ENCODE measurements at places on chromosomes 5 and 9.
A peak's percentile ranks its signal among the peaks of the same experiment; 100 is the strongest.

GRCh38 chr5:158967541-158967940, 132.2 kb downstream of the EBF1 start:
- DNase-seq, result no peak

GRCh38 chr9:136104488-136104800, 9.4 kb upstream of the NACC2 start:
- DNase-seq, result no peak

DNA sequence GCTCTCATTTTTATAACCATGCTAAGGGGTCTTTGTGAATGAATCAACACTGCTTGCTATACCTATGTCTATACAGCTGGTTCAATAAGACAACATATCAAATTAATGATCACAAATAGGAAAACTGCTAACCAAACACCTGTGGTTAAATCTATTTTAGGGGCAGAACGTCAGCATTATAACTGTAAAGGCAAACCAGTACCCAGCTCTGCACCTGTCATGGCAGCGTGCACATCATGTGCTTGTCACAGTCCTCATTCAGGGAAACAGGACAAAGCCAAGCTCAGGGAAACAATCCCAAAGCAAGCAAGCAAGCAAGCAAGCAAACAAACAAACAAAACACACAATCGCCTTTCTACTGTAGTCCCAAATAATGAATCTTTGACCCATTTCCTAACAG, 277.7 kb upstream of the DAP start:
- no peak for DNase-seq

- DNase-seq, result no peak
Measured at GRCh38 chr5:76165029-76165428, 81.8 kb downstream of the SV2C start.

DNA sequence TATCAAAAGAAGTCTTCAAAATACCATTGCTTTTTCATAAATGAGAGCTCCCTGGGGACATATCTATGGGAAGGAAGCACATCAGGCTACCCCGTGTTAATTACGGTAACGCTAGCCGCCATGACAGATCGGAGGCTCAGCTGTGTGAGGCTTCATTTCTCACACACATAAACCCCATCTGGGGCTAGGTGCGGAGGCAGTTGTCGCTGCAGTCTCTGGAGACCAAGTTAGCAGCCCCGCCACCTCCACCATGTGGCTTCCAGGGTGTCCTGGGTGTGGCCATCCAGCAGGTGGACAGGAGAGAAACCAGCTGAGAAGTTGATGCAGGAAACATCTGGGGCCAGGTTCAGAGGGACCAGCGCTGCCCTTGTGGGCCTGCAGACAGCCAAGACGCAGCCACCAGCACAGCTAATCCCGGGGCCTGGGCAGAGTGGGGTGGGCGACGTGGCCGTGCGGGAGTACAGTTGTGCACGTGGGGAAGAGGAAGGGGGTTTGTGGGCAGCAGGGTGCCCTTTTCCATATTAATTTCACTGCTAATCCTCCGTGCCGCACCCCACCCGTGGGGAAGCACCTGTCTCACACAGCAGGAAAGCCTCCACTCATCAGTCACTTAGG, 426.5 kb downstream of the IRX1 start:
- peak; percentile 0 for DNase-seq

- no peak for DNase-seq
Measured at GRCh38 chr5:74361406-74362358, 278.8 kb downstream of the ENC1 start.

DNA sequence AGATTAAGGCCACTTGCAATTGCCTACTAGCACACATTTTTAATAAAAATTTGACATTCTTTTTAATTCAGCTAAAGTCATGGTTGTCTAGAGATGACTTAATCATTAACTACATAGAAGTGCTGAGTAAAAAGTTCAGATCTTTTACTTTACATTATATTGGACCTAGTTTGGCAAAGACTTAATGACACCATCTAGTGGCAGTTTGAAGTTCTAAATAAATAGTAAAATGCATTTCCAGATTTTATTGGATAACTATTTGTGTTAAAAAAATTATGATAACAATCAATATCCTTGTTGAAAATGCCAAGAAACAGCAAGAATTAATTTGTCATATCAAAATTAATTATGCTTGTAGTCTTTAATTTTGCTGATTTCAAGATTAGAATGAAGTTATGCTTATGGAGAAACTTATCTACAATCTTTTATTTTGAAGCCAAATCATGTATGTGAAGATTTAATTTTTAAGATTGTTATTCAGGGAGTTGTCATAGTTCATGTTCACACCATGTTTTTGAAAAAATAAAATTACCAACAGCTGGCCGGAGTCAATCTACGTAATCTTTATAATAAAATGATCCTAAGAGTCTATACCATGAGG, 69.6 kb upstream of the PJA2 start:
- peak; percentile 36 for DNase-seq

- DNase-seq, result peak; percentile 79
Measured at GRCh38 chr5:138706655-138707480, 46.4 kb upstream of the CTNNA1 start.

Measured in HCEC 1CT (cell line).